Chondrocyte (in vitro differentiated cells): ENCODE measurements at places on chromosomes 11 and 22.

GRCh38 chr11:97683733-97684132 lies 1293.9 kb downstream of the JRKL start:
- no peak for DNase-seq

GRCh38 chr22:36233796-36234195 lies 5.5 kb downstream of the APOL2 start:
- DNase-seq, result no peak

DNA sequence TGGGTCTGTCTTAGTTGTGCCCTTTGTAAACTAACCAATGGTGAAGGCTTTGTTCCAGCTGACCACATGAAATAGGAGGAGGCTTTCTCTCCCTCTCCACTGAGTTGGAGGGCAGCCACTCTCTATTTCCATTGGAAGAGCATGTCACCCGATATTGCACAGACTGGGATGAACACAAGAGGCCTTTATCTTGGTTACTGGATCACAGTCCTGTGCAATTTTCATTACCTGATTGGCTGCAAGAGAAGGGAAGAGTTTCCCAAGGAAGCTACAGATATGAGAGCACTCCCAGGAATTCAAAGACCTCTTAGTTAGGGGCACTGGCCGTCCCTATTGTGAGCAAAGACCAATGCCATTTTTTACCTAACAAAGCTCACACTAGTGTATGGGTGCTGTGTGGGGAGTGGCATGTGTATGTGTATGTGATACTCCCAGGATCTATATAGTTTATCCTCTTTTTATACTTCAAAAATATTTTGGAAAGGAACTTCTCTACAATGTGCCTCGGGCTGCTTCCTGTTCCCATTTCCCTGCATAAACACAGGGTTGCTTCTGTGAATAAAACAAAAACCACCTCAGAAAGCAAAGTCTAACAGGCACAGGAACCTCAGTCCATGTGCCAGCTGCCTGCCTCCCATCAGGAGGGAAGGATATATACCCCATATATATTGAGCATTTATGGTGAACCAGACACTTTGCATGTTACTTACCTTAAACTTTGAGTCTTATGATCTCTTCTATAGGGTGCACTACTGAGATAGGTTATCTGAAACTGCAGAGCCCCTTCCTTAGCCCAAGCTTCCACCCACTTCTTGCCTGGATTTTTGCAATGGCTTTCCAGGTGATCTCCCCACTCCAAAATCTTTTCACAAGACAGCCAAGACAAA lies 126.5 kb downstream of the RASSF10 start:
- no peak for DNase-seq

- no peak for DNase-seq
These were observed 18.0 kb upstream of the E2F8 start for GRCh38 chr11:19258641-19259230.

DNA sequence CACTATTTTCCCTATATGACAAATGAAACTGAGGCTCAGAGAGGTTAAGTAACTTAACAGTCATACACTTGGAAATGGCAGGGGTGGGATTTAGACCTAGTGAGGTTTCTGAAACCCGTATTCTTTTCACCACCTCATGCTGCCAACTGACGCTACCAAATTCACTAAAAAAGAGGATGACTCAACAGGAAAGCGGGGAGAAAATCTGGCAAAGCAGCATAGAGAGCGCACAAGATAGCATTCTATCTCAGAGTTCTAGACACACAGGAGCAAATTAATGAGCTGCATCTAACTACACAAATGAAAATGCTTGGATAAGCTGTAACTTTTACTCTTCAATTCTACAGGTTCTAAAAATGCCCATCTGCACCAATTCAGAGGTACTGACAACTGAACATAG lies 136.4 kb downstream of the RBFOX2 start:
- DNase-seq, result no peak

GRCh38 chr11:35974882-35975589 lies 31.2 kb downstream of the LDLRAD3 start:
- no peak for DNase-seq
